ENCODE measurements at places on chromosomes 3 and 15.
A peak's percentile ranks its signal among the peaks of the same experiment; 100 is the strongest.

DNA sequence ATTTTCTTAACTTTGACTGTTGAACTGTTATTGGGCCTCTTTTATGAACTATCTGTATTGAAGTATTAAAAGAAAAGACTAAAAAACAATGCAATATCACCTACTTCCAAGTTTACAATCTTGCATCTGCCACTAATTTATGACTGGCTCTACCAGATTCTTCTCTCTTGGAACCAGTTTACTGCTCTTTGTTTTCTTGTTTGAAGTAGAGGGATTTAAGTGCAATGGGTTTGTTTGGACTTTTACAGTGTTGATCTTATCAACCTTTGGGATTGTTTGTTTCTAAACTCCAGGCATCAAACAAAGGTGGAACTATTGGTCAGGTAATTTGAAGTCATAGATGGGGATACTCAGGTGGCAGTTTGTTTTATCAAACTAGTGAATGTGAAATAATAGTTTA is 43.0 kb upstream of the MEIS2 start:
- no peak for DNase-seq

- DNase-seq = peak; percentile 29
Measured at GRCh38 chr15:52217186-52217585, 26.0 kb upstream of the GNB5 start.

GRCh38 chr3:106745344-106746168 is 631.7 kb upstream of the CCDC54 start:
- no peak for DNase-seq

DNA sequence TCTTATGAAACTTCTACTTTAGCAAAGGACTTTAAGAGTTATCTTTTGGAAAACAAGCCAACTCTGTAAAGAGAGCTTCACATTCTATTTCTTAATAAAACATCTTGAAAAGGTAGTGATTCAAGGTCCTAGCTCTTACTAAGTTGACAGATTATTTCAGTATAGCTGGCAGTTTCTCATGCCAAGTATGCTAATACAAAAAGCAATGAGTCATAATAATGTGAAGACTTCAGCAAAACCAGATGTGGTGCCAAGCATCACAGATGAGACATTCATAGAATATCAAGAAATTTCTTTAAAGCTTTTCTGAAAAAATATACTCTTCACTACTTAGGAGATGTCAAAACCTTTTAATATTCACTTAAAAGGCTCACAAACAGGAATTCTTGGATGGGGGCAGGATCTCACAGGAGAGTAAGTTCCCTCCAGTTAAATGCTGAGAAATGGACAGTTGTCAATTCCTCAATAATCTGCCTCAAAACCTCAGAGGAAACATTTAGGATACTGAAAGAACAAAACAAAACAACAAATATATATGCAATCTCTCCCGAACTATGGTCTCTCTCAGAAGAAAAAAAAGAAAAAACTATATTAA is 45.6 kb downstream of the DCBLD2 start:
- no peak for DNase-seq

GRCh38 chr3:165854696-165855095 is 17.5 kb upstream of the BCHE start:
- no peak for DNase-seq

- DNase-seq = no peak
Measured at GRCh38 chr15:74762791-74763150, 14.1 kb downstream of the CYP1A2 start.

GRCh38 chr3:115861166-115861733 is 237.9 kb downstream of the GAP43 start:
- no peak for DNase-seq

GRCh38 chr3:188214442-188214841 is 60.5 kb downstream of the LPP start:
- DNase-seq = no peak

DNA sequence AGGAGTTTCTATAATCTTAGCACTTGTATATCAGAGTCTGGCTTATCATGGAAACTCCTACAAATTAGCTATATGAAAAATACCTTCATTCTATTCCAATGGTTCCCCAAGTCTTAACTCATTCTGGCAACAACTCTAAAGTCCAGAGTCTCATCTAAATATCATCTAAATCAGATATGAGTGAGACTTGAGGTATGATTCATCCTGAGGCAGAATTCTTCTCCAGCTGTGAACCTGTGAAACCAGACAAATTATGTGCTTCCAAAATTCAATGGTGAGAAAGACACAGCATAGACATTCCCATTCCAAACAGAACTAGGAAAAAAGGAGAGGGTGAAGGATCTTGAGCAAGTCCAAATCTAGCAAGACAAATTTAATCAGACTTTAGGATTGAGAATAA is 138.8 kb downstream of the THRB start:
- no peak for DNase-seq

DNA sequence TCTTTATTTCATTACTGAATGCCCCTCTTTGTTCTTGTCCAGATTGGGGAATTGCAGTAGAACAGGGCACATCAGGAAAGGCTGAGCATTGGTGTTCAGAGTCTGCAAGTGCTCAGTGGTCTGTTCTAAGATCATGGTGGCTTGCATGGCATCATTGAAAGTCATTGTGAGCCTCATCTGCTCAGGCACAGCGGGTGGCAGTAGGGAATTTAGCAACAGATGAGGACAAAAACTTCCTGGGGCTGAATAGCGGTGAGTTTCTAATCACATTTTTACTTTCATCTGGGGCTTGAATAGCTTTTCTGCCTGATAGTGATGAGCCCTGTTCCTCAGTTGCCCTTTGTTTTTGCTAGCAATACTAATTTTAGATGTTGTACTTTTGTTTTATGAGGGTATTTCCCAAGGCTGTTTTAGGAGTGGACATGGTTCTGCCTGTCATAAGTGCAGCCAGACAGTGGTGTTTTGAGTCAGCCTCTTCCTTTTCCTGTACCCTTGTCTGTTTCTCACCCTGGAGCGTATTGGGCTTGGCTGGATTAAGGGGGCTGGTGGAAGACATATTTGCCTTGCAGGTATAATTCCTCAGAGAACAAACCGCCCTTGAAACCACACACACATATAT is 127.2 kb upstream of the IL12A start:
- no peak for DNase-seq

DNA sequence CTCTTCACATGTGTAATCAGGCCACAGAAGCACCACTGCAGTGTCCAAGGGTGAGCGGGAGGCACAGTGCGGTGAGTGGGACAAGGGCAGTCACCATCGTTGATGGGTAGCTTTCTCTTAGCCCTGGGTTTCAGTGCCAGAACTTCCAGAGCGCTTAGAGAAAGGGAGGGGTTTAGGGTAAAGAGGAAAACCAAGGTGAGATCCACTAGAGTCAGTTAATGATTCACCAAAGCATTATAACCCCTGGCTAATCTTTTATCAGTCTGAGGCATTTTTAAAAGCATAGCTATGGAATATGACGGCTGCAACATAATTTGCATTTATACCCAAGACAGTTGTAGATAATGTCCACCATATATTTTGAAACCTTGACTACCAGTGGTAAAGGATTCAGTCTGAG is 94.8 kb downstream of the SHQ1 start:
- DNase-seq = no peak

GRCh38 chr3:8776406-8776805 is 7.0 kb upstream of the OXTR start:
- no peak for DNase-seq

- no peak for DNase-seq
Measured at GRCh38 chr3:166275024-166275390, 437.8 kb upstream of the BCHE start.

GRCh38 chr15:40933517-40933902 is 4.4 kb downstream of the DLL4 start:
- DNase-seq = no peak

DNA sequence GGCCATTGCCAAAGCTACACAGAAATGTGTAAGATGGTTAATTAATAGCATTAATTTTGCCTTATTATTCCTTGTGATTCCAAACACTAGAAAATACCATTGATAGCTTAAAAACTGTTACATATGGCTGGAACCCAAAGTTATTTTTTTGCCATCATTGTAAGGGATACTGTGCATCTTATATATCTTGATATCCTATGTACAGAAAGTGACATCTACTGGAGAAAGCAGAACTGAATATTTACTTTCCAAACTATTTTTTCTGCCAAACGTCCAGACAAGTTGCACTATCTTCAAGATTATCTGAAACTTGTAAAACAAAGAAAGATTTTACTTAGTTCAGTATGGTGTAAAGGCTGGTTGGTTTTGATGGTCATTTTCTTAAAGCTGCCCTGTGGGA is 33.3 kb upstream of the MEIS2 start:
- no peak for DNase-seq

DNA sequence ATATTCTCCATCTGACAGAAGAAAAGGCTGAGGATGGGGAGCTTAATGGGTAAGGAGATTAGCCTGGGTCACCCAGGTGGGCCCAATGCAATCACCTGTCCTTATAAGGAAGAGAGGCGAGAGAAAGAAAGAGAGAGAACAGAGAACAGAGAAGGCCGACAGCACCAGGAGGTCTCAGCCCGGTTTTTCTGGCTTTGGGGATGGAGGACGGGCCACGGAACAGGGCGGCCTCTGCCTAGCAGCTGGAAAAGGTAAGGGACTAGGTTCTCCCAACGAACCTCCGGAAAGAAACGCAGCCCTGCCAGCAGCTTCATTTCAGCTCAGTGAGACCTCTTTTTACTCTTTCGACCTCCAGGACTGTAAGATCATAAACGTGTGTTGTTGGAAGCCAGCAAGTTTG is 196.0 kb upstream of the LYSMD4 start:
- no peak for DNase-seq

DNA sequence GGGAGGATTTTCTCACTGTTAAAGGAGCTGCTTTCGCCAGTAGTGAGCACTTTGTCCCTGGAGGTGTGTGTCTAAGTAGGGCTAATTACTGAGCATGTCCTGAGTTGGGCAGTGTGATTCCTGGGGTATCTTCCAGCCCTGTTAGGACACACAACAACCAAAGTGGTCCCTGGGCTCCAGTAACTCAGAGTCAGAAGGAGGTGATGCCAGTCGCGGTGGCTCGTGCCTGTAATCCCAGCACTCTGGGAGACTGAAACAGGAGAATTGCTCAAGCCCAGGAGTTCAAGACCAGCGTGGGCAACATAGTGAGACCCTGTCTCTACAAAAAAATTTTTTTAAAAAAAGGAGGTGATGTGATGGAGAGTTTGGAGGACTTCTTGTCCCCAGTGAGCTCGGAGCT is 37.5 kb downstream of the PML start:
- DNase-seq = no peak

- DNase-seq = no peak
Measured at GRCh38 chr15:40062816-40063562, 24.0 kb upstream of the SRP14 start.

DNA sequence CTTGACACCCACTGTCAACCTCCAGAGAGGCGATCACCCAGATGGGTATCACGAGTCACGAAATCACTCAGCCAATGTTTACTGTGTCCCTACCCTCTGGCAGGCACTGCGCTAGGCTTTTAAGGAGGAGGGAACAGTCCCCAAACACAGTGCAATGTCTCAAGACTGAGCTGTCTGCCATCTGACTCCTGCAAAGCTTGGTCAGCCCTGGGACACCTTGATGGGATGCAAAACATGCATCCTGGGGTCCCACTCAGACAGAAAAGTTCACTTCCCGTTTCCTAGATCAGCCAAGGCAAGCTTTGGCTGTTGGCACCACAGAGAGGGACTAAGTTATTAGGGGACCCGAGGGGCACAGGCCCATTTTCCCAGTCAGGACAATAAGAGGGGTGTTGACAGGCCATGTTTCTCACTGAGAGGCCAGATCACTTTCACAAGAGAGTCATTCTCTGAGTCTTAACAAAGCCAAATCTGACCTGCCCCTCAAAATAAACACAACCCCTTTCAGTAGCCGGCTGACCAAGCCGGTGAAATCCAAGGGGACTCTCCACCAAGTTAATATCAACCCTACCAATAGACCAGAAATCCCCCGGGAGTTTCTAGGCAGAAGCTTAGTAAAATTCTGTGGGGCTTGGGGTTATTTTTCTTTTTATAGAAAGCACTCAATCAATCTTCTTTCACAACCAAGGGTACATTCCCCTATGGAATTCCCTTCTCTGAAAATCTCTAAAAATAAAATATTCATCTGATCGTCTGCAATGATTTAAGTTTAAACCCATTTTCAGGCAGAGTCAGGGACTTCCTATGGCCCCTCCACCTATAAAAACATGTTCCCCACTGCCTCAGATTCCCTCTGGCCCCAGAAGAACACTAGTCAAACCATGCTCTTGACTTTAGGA is 3.5 kb downstream of the RFTN1 start:
- DNase-seq = no peak

GRCh38 chr3:100023595-100023994 is 90.7 kb downstream of the FILIP1L start:
- no peak for DNase-seq

GRCh38 chr3:185049710-185050109 is 103.2 kb downstream of the C3orf70 start:
- no peak for DNase-seq

DNA sequence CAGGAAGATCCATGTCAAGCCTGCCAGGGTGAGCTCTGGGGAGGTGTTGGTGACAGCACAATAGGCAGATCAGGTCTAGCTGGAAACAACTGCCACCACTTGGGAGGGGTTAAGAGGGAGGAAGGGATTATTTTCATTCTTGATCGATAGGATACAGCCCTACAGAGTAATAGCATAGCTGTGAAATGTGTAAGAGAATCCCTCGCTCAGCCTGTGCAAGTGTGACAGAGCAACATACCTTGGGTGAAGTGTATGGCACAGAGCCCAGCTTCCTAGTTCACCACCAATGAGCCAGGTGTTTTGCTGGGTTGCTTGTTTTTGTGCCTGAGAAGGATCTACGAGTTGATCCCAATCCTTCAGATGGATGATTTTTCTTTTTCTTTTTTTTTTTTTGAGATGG is 9.2 kb upstream of the DCUN1D1 start:
- no peak for DNase-seq

- no peak for DNase-seq
Measured at GRCh38 chr3:138222131-138222941, 35.2 kb downstream of the ARMC8 start.

- DNase-seq = no peak
Measured at GRCh38 chr3:179961703-179962078, 75.0 kb downstream of the PEX5L start.

Measured in CD4-positive, alpha-beta T cell (primary cell).